Hematopoietic multipotent progenitor cell treated with erythropoietin and hydrocortisone succinate and interleukin-3 and kit ligand, for 4 days (in vitro differentiated cells): ENCODE measurements at places on chromosomes 7 and 10.

DNA sequence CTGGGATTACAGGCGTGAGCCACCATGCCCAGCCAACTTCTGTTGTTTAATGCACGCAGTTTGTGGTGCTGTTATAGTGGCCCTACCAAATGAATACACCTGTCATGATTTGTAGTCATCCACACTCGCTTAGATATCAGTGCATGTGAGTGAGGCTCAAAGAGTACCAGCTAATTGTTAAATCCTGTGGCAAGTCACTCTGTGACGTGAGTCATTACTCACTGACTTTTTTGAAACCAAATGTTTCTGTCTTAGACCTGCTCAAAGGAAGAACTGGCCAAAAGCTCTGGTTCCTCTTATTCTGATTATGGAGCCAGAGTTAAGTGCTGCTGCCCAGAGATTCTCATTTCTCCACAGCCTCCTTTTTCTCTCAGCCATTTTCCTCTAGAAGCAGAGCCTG lies 109.4 kb downstream of the PRKAG2 start:
- no peak for DNase-seq

DNA sequence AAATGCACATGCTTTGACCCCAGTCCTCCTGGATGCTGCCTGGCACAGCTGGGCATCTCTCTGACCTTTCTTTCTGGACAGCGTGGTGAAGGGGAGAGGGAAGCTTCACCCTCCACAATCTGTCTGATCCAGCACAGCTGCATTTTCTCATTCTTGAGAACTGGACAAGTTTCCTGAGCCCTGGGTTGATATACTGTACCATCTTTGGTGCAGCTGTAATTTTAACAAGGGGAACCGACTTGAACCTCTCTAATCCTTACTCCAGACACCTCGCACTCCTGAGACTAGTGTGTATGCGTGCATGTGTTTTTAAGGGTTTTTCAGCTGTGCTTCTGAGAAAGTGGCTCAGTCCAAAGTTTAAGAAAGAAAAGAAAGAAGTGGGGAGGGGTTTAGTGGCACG lies 655.7 kb downstream of the INHBA start:
- no peak for DNase-seq

DNA sequence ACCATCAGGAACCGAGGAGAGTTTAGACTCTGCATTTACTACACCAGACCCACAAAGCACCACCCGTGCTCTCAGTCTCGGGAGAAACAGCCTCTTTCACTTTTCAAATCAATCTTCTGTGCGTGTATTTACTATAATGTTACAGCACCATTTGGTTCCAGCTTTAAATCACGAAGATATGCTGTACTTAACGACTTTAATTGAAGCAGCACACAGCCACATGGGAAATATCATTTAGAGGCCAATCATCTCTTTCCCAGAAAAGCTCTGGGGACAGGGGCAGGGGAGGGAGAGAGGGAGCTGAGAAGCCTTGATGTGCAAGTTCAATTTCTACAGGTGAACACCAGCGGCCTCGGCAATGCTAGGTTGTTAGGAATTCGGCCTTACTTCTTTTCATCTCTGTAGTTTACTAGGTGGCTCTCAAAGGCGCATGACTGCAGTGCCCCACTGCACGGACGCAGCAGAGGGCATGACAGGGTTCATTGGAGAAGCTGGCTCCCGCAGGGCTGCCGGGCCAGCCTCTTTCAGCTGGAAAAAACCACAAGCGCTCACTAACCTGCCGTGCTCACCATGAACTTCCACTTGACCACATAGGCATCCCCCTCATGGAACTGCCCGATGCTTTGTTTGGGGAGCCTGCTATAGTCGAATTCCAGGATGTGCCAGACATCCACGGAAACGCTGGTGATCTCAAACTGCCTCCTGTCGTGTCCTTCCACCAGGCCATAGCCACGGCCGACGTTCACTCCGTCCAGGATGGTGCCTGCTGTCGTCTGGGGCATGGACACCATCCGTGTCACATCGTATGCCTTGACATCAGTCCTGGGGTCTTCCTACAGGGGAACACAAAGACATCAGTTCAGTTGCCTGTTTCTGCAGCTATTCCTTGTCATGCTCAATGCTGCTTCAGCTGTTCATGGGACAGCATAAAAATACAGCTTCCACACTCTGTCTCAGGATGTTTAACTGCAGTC lies 154.5 kb downstream of the SVIL start:
- DNase-seq = no peak

- DNase-seq = peak; percentile 81
These were observed 2.8 kb downstream of the SAMD9L start for GRCh38 chr7:93145354-93145753.

DNA sequence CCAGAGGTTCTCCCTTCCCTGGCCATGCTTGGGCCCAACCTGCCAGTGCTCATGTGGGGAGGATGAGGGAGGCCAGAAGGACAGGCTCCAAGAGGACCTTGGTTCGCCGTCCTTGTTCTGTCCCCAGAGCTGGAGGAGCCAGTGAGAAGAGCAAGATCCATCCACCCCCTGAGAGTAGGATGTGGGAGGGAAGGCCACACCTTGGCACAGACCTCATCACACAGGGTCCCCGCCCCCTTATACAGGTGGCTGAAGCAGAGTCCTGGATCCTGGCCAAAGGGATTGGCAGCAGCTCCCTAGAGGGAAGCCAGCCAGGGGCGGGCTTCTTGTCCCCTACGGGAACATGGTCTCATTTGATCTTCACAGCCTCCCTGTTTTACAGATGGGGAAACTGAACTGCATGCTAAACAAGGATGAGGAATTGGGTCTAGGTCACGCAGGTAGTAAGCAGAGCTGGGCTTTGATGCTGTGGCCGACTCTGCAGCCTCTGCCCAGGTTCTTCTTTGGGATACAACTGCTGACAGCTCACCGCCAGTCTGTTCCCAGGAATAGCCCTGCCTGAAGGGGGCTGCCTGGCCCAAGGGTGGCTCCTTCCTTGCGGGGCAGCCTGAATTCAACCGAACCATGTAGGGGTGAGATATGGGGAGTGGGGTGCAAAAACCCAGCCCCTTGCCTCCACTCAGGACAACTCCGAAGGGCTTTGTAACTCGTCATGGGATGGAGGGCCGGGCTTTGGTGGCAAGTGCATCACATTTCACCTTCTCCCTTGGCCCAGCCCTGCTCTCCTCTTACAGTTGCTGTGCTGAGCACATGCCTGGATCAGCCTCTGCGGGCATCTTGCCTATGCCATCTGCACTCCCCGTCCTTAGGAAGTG lies 62.2 kb upstream of the KDM7A start:
- no peak for DNase-seq

DNA sequence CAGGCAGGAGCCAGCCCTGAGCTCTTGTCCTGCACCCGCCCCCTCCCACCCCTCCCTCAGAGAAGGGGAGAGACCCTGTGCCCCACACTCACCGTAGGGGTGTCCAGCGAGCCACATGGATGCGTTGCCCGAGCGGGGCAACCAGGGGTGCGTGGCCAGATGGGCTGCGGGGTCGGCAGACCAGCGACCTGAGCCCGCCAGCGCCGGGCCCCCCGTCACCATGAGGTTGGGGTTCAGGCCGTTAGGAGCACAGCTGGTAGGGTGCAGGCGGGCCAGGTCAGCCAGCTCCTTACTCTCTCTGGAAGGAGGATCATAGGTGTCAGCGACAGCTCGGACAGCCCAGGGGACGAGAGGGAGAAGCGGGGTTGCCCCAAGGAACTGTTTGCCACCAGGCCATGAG lies 46.4 kb downstream of the TNRC18 start:
- no peak for DNase-seq

DNA sequence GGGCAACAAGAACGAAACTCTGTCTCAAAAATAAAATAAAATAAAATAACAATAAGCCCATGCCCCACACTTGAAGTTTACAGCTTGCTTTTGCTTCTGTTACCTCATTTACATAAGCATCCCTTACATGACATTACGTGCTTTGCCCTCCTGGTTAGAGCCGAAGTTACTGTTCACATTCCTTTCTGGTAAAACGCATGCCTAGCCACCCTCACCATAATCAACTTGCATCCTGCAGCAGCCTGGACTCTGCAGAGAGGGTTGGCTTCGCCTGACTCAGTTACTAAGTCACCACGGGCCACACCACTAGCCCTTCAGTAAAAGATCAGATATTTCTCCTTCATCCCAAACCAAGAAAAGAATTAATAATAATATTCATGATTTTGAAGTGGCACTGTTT lies 736.0 kb upstream of the AUTS2 start:
- no peak for DNase-seq

DNA sequence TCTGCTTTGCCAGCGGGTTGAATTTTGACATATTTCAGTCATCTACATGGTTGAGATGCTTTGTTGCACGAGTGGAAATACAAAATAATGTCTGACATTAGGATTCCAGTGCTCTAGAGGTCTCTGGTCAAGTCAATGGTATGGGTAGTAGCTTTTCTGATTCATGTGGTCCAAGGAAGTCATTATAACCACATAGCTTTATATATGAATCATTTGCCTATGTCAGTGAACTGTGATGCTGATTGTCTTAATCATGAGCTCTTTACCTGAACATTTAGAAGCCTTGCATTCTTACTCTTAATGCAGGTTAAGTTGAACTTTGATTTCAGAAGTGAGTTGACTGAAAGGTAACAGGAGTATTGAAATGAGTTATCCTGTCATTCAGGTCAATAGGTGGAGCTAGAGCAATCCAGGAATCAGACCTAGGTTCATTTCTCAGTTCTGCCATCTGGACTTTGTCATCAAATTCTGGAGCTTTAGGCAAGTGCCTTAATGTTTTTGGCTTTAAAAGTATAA lies 3.3 kb downstream of the MAPK8 start:
- DNase-seq = peak; percentile 32

- no peak for DNase-seq
These were observed 2.0 kb upstream of the AOC1 start for GRCh38 chr7:150850273-150850672.

GRCh38 chr7:26007510-26007909 lies 144.5 kb upstream of the NFE2L3 start:
- DNase-seq = no peak

DNA sequence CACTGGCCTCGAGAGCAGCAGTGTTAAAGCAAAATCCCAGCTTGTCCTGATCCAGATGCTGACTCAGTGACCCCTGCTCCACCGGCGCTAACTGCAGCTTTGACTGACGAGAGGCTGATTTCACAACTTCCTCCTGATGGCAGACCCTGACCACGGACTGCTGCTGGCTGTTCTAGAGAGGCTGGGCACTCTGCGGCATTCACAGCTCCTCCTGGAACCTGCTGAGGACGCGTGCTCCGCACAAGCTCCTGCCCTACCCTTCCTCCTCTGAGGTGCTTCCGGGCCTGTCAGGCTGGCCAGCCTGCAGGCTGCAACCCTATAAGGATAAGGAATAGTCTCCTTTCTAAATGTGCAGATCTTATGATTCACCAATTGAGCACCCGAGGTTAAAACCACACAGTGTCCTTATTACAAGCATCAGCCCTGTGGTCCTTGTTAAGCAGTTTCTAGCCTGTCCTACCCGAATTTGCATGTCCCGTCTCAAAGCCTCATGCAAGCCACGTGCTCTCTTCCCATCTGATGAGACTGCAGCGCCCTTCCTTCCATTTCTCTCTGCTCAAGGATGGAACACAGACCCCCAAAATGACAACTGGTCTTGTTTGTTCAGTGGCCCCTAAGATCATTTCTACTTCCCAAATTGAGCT lies 35.5 kb upstream of the NCAPG2 start:
- DNase-seq = peak; percentile 87

DNA sequence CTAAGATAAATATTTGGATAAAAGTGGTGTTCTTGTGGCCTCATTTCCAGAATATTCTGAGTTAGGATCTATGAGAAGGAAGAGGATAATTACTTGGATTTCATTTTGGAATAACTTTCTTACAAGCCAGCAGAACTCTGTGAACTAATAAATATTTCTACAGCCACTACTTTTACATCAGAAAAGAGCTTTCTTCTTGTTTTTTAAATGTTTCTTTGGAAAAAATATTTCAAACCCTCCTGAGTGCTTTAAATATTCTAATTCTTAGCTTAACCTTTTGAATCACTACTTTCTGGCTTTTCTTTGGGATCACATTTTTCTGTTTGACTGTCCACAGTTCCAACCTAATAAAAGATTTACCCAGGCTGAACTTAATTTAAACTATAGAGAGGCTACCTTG lies 279.2 kb upstream of the PHYHIPL start:
- no peak for DNase-seq

GRCh38 chr10:122276611-122277208 lies 5.6 kb downstream of the BTBD16 start:
- DNase-seq = no peak

DNA sequence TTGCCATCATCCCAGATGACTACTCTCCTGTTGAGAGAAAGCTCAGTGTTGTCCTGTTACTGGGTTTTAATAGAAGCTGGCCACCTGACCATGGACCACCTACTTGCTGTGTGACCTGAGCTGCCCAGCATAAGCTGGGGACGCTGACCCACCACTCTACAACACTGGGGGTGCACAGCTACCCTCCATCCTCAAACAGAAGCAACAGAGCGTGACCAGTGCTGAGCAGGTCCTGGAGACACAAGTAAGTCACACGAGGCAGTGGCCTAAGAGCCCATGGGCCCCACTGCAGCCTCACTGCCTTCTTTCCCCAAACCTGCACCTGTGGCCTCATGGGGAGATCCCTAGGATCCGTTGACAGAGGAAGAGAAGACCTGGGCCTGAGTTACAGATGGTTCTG lies 198.6 kb upstream of the ADARB2 start:
- DNase-seq = no peak

- DNase-seq = no peak
These were observed 125.5 kb downstream of the LRRC4 start for GRCh38 chr7:127905491-127906330.

DNA sequence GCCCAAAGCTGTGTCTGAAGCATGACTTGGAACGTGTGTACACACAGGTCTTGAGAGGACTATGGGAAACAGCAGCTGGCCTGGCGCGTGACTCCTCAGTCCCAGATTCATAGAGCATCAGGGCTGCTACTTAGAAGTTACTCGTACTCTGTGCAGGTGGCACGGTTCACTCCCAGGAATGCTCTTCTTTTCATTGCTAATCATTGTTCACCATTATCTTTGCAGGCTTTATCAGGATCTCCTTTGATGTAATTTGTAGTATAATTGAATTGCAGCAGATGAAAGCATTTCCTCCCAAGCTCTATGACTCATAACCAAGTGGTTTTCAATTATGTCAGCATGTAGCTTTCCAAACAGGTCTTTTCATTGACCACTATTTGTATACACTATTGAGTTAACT lies 938.9 kb downstream of the NRG3 start:
- DNase-seq = no peak

- no peak for DNase-seq
These were observed 43.8 kb downstream of the CFAP46 start for GRCh38 chr10:132898391-132899053.

DNA sequence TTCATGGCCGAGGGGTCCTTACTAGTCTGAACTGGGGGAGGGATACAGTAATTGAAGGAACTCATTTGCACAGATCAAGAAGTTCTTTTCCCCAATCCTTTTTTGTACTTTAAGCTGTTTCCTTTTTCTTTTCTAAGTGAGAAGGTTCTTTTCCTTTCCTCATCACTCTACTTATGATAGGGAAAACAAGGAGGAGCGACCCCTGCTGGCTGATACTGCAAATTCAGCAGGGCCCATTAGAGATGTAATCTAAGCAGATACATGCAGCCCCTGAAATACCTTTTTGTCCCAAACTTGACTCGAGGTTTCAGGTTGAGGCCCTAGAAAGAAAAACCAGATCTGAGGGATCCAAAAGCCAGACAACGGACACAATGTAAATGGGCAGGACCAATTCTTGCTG lies 305.5 kb downstream of the DNAJB9 start:
- DNase-seq = peak; percentile 10
